OCI-LY7 (cell line): ENCODE measurements at places on chromosomes 5 and 9. TPM values are rescaled to one million over a fixed set of nuclear protein-coding genes. Genes with fewer than 3 reads are reported as not detected.

DNA sequence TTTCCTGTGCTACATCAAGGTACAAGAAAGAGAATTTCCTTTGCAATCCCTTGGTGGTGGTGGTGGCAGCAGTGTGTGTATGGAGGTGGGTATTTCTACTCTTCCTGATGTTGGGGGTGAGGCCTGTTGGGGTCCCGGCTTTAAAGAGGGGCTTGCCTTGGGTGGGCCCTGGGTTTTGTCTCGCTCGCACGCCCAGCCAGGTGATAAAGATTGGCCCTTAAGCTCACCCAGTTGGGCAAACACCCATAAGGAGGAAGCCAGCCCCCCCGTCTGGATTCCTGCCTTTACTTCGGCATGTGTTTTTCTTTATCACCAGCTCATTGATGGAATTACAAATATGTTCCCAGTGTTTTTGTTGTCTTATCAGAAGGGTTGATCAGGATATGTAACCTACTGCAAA, 16.0 kb upstream of the SARDH start:
- DNase-seq, result no peak

GRCh38 chr5:94467346-94467953, 151.0 kb downstream of the KIAA0825 start:
- DNase-seq, result no peak

GRCh38 chr5:72815580-72816283, 729 bp upstream of the TNPO1 start:
- DNase-seq, result no peak

DNA sequence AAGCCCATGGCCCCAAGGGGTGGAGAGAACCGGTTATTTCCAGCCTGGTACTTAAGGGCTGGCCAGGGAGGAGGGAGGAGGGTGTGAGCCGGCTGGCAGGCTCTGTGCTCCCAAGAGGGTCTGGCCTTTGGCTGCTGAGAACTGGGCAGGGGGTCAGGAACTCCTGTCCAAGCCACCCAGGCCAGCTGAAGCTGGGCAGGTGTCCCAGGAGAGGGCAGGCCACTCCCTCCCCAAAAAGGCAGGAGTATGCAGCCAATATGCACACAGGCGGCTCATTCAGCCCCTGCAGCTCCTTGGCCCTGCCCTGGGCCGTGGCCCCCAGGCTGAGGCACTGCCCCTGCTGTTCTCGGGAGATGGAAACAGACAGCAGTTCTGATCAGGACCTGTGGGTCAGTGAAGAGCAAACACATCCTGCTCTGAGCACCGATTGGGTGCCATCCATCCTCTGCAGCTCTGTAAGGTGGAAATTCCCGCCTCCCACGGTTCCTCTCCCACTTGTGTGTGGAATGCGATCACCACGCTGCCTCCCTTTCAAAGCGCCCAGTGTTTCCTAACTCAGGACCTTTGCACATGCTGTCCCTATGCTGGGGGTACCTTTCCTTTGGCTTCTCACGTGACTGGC, 17.1 kb upstream of the KIF12 start:
- no peak for DNase-seq

DNA sequence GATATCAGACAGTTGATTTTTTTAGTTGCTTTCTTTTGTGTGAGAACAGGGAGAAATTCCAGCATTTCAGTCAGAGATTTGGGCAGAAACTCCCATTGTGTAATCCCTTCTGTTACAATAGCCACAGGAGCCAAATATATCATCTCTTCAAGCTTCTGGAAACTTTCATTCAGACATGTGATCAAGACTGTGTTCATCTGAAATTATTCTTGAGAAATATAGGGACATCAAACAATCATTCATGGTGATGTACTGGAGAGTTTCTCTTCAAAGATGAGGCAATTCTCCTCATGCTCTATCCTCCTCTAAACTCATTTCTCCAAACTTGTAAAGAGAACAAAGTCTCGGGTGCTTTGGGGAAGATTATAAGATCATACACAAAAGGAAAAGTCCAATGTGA, 35.2 kb upstream of the CSNK1G3 start:
- DNase-seq, result no peak

The GPX3 gene
- total RNA-seq, result not detected in 2 replicates

The CSNK1A1 gene
- total RNA-seq, result 187 and 189 TPM in 2 replicates

The CBY3 gene
- not detected in 2 replicates for total RNA-seq

The GABRA1 gene
- total RNA-seq, result not detected in 2 replicates

The BASP1 gene
- 23.4 and 28.1 TPM in 2 replicates for total RNA-seq

The ADAMTS19 gene
- not detected in 2 replicates for total RNA-seq

The TTC16 gene
- not detected in 2 replicates for total RNA-seq
